HFF-Myc (cell line): ENCODE measurements at places on chromosomes 6 and 20.

GRCh38 chr20:38617011-38617829 lies 15.6 kb downstream of the ARHGAP40 start:
- no peak for DNase-seq

DNA sequence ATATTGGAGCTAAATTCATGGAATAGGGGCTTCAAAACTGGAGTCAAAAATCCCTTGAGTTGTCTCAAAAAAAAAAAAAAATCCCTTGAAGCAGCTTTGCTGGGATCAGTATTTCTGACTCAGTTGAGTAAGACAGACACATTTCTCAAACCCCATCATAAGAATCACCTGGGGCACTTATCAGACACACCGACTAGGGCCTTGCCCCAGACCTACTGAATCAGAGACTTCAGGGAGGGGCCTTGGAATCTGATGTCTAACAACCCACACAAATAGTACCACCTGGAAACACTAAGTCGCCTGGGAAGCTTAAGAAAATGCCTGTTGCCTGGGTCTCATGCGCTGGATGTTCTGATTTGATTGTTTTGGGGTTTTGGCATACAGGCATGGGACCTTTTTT lies 44.9 kb upstream of the RNF144B start:
- no peak for DNase-seq

DNA sequence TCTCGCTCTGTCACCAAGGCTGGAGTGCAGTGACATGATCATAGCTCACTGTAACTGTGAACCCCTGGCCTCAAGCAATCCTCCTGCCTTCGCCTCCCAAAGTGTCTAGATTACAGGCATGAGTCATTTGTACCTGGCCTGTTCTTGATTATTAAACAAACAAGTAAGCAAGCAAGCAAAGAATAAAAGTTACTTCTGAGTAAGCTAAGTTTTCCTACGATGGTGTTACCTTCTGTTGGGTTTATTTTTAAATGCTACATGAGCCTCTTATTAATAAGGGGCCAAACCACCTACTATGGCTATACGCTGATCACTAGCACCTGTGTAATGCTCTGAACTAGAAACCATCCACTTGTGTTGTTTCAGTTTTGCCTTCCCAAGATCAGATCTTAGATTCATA lies 50.8 kb downstream of the IL22RA2 start:
- no peak for DNase-seq

- DNase-seq, result no peak
Observed at GRCh38 chr6:126337323-126337722, 2.6 kb upstream of the CENPW start.

- peak; percentile 67 for DNase-seq
Observed at GRCh38 chr6:79833964-79834284, 113.4 kb downstream of the ELOVL4 start.

DNA sequence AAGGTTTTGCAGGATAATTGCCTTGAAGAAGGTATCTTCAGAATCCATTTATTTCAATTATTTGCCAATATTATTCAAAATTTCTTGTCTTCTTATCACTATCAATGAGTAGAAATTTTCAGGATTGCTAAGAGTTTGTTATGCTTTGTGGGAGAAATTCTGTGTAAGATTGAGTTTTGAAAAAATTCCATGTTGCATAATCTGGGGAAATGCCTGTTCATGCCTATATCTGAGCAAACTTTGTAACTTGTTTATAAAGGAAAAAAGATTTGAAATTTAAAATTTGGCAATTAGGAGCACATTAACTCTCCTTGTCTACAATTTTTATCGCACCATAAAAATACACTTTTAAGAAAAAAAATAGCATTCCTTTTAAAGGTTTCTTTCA lies 39.8 kb upstream of the EDN1 start:
- no peak for DNase-seq

- no peak for DNase-seq
Observed at GRCh38 chr6:118558464-118559217, 10.5 kb downstream of the PLN start.

- DNase-seq, result no peak
Observed at GRCh38 chr6:24545691-24546090, 50.9 kb downstream of the ALDH5A1 start.

DNA sequence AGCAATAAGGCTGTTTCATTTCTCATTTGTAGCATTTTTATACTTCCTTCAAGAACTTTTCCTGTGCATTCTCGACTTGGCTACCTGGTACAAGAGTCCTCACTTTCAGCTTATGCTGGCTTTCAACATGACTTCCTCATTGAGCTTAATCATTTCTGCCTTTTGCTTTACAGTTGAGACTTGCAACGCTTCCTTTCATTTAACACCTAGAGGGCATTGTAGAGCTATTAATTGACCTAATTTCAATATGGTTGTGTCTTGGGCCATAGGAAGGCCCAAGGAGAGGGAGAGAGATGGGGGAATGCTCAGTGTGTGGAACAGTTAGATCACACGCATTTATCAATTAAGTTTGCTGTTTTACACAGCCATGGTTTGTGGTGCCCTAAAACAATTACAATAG lies 37.2 kb downstream of the SLC22A2 start:
- DNase-seq, result no peak

DNA sequence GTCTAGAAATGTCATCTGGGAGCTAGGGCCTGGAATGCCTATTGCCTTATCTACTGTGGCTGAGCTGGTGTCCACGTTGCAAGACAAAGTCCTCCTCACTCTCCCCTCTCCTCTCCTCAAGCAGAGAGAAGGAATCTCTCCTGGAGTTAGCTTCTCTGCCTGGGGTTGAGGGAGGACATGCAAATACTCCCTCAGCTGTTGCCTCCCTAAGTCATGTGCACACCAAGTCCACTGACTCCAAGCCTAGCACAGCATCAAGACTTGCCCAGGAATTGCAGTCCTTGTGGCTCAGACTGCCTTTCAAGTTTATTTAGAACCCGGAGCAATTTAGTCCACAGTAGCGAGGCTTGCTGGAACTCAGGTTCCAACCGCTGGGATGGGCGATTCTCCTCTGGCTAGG lies 38.0 kb upstream of the SCP2D1 start:
- DNase-seq, result no peak

DNA sequence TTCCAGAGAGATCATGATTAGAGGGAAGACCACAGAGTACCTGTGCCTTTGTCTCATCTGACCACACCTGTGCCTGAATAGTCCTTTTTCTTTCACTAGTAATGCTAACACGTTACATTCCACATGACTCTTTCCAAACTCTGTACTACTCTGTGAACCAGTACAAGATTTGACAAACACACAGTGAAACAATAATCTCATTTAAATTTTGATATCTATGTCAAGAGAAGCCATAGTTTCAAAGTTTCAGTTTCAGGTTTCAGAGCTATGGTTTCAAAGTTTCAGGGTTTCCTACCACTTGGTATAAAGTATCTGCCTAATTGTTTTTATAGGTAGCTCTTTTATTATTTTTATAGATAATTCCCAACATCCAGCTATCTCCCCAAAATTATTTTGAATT lies 62.0 kb upstream of the PHACTR2 start:
- no peak for DNase-seq

DNA sequence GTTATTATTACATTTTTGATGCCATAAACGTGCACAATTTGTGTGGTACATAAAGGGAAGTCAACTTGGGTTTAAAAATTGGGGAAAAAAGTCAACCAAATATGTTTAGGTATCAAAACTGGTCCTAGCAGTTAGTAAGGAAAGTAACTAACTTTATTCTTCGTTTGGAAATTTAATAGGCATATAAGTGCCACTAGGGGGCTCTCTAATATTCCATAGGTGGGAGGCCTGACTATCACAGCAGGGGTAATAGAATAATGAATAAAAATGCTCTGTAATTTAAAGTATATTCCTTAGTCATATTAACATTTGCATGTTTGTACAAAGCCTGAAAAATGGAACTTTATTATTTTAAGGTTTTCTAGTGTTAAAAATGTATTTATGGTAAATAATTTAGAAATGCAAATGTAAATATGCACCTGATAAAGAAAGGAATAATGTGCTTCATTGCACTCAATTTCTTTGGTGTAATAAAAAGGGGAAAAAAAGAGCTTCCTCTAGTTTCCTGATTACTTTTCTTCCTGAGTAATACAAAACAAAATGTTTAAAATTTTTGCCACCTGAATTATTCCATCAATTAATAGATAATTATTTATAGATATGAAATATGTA lies 125.7 kb upstream of the HDAC2 start:
- DNase-seq, result no peak

- DNase-seq, result no peak
Observed at GRCh38 chr20:48329676-48330664, 497.8 kb downstream of the PREX1 start.

GRCh38 chr6:110951008-110951407 lies 7.5 kb upstream of the GTF3C6 start:
- no peak for DNase-seq

DNA sequence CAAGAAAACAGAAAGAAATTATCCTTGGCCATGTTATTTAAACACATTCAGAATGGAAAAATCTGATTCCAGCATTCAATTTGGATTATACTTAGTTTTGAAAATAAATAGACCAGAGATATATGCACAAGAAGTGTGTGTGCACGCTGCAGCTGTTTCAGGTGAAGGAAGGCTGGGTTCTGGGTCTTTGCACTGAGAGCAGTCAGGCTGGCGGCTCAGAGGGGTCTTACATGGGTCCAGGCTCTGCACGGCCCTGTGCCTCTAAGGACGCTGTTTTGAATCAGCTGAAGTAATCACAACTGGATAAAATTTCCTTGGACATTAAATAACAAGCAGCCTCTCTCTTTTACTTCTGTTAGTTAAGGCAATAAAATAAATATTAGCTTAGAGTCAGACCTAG lies 31.8 kb downstream of the GCLC start:
- no peak for DNase-seq

DNA sequence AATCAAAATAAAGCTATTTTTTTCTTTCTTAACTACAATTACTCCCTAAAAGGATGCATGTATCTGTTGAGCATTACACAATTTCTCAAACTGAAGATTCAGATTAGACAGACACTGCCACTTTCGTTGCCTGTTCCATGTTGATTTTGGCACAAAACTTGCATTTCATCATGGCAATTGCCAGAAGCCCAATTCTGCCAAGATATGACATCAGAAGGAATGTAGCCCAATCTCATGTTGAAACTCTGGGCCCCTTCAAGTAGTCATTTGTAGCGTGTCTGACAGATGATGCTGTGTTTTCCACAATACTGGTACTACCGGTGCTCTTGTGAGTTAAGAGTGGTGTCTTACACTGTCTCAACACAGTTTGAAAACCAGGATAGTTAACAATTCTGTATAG lies 705.4 kb downstream of the PTPRT start:
- DNase-seq, result no peak

- no peak for DNase-seq
Observed at GRCh38 chr20:36836591-36837269, 39.2 kb upstream of the TLDC2 start.

DNA sequence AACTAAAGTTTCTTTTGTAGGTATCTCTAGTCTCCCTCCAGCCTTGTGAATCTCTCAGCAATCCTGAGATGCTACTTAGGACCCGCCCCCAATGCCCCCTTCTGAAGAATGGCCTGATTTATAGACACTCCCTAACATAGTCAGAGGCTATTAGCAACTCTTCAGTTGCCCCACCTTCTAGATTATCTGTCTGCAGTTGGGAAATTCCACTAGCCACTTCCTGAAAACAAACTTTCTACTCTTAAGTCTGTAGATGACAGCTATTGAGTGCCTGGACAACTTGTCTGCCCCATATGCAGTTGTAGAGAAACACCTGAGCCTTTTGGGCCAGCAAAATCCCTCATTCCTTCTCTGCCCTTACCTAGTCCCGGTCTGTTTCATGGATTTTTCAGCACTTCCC lies 188.2 kb upstream of the PREP start:
- no peak for DNase-seq

- no peak for DNase-seq
Observed at GRCh38 chr20:23059001-23059400, 9.5 kb upstream of the THBD start.

DNA sequence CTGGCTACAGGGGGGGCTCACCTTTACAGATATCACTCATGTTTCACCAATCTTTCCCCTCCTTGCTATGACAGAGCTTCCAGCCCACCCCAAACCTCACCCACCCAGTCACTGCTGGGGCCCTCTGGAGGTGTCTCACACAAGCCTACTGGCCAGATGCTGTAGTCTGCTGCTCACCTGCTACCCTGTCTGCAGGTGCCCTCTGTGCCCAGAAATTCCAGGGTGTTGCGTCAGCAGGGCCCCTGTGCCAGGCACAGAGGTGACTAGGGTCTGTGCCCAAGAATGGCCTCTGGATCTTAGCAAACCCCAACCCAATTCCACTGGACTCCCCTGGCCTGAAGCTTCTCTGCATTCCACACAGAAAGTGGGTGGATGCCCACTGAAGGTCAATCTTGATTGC lies 21.4 kb downstream of the UNC5CL start:
- DNase-seq, result no peak

GRCh38 chr20:40532103-40532502 lies 156.9 kb downstream of the MAFB start:
- no peak for DNase-seq

DNA sequence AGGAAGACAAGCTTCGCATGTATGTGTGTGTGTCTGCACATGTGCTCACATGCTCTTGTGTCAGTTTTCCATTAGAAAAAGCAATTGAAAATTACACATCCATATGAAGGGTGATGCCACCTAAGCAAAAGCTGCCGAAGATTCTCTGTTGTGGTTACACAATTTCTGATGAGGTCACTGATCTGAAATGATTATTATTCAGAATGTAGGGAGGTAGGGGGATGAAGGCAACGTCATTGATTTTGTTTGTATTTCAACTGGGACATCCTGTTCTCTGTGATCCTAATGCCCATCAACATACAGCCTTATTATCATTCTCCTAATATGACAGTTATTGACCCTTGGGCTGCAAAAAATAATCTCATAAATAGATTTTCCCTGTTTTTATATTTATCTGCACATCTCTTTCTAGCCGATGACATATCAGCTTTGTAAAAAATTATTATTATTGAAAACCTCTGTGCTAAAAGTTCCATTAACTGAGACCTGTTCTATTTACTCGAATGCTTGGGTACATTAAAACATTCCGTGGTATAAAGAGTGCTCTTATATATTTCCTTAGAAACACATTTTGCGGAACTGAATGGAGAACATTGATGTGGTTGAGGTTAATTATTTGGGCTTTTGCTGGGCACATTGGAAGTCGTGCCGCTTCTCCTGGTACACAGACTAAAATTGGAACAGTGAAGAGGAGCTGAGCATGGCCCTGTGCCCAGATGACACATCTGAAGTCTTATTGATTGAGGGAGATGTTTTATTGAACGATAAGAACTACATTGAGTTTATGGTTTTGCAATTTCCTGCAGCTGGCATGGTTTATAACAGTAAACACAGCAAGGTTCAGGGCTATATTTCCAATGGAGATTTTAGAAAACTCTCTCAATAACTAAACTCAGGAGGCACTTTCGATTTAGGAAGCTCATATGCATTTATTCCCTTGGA lies 51.3 kb downstream of the ZNF831 start:
- no peak for DNase-seq

GRCh38 chr20:8076306-8077136 lies 55.5 kb upstream of the PLCB1 start:
- no peak for DNase-seq

GRCh38 chr6:51077821-51078518 lies 259.3 kb downstream of the TFAP2B start:
- no peak for DNase-seq

GRCh38 chr6:3591970-3592369 lies 135.1 kb upstream of the SLC22A23 start:
- DNase-seq, result no peak
